HT1080 (cell line): ENCODE measurements at places on chromosomes 11 and 22. TPM values are rescaled to one million over a fixed set of nuclear protein-coding genes. Genes with fewer than 3 reads are reported as not detected.

Gene GLB1L3
- 0.03 and 0.10 TPM in 2 replicates for total RNA-seq

Gene PIWIL4
- total RNA-seq = 0.03 and 0.43 TPM in 2 replicates

Gene SUSD2
- 0.10 and 0.17 TPM in 2 replicates for total RNA-seq

Gene TP53I11
- 0.11 and 0.27 TPM in 2 replicates for total RNA-seq

Gene EMID1
- total RNA-seq = 0.60 TPM in 1 of 2 replicates, not detected in the other

Gene SNX32
- not detected in 2 replicates for total RNA-seq

Gene EIF3M
- total RNA-seq = 721 and 829 TPM in 2 replicates

GRCh38 chr11:105910095-105910715, 111.8 kb downstream of the MSANTD4 start:
- peak; percentile 18 for DNase-seq

GRCh38 chr11:25483915-25484635, 847.9 kb upstream of the ANO3 start:
- no peak for DNase-seq

- DNase-seq = no peak
Measured at GRCh38 chr11:69383372-69384250, 89.7 kb downstream of the MYEOV start.

GRCh38 chr22:38724926-38725571, 19.3 kb downstream of the GTPBP1 start:
- DNase-seq = peak; percentile 41

DNA sequence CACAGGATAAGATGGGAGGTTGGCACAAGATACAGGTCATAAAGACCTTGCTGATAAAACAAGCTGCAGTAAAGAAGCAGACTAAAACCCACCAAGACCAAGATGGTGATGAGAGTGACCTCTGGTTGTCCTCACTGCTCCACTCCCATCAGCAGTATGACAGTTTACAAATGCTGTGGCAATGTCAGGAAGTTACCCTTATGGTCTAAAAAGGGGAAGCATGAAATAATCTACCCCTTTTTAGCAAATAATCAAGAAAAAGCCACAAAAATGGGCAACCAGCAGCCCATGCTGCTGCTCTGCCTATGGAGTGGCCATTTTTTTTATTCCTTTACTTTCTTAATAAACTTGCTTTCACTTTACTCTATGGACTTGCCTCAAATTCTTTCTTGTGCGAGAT, 8.7 kb upstream of the PIWIL4 start:
- DNase-seq = no peak

- no peak for DNase-seq
Measured at GRCh38 chr11:96329855-96330510, 13.0 kb downstream of the MAML2 start.

DNA sequence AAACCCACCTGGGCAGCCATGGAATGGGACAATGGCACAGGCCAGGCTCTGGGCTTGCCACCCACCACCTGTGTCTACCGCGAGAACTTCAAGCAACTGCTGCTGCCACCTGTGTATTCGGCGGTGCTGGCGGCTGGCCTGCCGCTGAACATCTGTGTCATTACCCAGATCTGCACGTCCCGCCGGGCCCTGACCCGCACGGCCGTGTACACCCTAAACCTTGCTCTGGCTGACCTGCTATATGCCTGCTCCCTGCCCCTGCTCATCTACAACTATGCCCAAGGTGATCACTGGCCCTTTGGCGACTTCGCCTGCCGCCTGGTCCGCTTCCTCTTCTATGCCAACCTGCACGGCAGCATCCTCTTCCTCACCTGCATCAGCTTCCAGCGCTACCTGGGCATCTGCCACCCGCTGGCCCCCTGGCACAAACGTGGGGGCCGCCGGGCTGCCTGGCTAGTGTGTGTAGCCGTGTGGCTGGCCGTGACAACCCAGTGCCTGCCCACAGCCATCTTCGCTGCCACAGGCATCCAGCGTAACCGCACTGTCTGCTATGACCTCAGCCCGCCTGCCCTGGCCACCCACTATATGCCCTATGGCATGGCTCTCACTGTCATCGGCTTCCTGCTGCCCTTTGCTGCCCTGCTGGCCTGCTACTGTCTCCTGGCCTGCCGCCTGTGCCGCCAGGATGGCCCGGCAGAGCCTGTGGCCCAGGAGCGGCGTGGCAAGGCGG, 11.4 kb upstream of the ARHGEF17 start:
- no peak for DNase-seq

DNA sequence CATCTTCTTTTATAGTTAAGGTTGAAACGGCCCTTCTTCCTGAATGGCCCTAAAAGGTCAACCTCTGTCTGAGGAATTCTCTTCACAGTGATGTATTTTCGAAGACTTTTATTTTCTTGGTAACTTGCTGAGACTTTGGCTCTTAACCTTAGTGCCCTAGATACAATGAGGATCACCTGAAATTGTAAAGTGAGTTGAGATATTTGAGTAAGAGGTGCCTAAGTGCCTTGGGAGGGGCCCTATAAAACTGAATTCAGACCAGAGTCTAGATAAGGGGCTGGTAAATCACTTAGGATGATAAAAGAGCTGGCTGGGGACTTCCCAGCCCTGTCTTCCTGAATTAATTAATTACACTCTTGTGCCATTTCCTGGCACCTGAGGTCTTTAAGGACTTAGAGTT, 505.6 kb upstream of the KIRREL3 start:
- DNase-seq = no peak

- DNase-seq = no peak
Measured at GRCh38 chr11:76285397-76286104, 79.2 kb upstream of the WNT11 start.

DNA sequence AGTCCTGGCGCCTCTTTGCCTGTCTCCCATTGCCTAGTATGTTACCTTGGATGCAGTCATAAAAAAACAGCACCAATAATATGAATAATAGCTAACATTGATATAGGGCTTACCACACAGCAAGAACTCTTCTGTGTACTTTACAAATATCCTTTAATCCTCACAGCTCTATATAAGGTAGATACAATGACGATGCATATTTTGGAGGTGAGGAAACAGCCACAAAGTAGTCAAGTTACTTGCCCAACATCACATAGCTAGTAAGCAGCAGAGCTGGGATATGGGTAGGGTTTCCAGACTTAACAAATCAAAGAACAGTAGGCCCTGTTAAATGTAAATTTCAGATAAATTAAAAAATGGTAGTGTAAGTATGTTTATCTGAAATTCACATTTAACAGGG, 128.8 kb downstream of the ST3GAL4 start:
- peak; percentile 60 for DNase-seq

DNA sequence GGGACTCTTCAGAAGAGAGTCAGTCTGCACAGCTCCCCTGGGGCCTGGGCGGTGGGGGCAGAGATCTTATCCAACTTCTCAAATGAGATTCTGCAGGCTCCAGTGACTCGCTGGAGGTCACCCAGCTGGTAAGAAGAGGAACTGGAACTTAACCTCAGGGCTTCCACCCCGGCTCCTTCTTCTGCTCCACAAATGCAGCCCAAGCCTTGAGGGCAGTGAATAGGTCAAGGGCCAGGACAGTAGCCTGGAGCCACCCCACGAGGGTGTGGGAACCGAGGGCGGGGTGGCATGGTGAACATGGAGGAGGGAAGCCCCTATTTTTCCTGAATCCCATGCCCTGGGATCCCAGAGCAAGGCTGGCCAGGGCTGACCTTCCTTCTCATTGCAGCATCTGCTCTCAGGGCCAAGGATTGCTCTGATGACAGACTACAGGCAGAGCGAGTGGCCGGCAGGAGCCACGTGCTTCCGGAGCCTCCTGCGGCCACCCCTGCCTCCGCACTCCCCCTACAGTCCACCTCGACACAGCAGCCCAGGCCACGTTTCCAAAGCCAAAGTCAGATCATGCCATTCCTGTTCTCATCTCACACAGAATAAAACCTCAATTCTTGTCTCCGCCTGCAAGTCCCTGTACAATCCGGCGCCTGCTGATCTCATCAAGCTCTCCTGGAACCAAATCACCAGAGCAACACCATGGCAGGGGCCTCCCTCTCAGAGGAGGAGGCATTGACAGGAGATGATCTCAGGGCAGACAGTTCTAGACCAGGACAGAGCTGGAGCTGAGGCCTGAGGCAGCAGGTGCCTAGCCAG, 21.1 kb upstream of the UPK3A start:
- peak; percentile 81 for DNase-seq

DNA sequence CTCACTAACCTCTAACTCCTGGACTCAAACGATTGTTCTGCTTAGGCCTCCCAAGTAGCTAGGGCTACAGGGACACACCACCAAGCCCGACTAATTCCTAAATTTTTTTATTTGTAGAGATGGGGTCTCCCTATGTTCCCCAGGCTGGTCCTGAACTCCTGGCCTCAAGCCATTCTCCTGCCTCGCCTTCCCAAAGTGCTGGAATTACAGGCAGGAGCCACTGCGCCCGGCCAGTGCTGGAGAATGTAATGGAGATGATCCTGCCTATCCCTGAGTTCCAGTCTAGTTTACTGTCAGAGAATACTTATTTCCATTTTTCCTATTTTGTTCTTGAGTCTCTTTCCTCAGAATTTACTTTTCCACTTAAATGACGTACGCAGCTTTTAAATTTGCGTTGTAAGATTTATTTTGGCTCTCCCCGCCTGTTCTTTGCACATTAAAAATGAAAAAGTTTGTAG, at the start of gene CHEK1:
Gene CHEK1, plus strand, starts transcription at position 408 of the 458 bp plus-strand sequence. CDS start 1,606 bp downstream, outside the sequence.
- no peak for DNase-seq
